AG09319 (cell line): ENCODE measurements at places on chromosomes 11 and 22.

GRCh38 chr11:123047266-123047946, 14.5 kb downstream of the HSPA8 start:
- no peak for DNase-seq

DNA sequence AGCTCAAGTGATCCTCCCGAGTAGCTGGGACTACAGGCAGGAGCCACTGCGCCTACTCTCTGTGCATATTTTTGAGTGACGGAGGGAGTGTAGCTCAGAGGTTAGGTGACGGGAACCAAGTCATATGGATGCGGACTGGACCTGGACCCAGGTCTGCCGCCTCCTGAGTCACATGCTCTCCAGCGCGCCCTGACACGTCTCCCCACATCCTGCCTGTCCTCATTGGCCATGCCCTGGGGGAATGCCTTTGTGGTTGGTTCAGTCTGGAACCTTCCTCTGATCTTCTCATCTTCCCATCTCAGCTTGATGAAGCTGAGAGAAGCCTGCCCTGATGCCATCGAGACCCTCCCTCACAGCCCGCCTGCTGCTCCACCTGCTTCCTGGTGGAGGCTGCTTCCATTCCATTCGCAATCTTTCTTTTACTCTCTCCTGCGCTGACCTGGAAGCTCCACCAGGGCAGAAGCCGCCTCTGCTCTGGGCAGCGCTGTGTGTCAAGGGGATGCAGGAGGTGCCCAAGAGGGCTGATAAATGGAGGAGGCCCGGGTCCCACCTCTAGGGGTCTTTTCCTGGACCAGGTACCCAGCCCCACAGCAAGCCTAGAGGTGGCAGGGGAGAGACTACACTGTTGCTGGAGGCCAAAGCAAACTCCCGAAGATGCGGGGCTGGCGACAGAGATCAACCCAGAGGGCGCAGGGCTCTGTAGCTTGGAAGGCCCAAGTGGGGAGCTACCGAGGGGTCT, 13.9 kb upstream of the BAIAP2L2 start:
- DNase-seq = no peak

GRCh38 chr11:18253233-18253632, 4.8 kb upstream of the SAA2 start:
- no peak for DNase-seq

DNA sequence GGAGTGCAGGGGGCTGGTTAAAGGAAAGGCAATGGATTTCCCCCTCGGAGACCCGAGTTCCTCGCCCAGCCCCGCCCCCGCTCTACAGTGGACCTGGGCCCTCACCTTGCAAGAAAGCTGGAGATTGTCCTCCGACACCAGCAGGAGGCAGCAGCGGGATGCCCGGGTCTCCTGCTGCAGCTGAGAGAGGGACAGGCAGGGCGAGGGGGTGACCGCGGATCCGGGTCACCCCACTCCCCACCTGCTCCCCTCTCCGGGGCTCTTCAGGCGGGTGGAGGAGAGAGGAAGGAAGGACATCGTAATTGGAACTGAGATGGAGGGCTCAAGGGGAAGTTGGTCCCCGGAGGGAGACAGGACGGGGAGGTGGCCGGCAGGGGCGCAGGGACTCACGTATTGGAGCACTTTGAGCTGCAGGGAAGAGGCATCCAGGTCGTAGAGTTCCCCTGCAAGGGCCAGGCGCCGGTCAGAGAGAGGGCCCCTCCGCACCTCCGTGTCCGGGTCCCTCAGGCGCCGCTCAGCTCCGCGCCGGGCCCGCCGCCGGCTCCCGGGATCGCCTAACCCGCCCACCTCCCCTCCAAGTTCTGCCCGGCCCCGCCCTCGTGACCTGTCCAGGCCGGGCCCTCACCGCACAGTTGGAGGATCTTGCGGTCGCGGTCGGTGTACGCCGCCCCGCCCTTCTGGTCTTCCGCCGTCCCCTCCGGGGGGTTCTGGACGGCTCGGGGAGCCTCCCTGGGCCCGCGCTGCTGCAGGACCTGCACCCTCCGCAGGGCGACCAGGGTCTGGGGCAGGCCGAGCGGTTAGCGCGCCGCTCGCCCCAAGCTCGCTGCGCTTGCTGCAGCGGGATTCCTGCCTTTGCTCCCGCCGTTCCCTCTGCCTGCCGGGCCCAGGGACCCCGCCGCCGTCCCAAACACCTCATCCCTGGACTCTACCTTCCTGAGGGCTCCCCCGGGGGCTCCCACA, 84.1 kb downstream of the PDE2A start:
- DNase-seq = no peak

DNA sequence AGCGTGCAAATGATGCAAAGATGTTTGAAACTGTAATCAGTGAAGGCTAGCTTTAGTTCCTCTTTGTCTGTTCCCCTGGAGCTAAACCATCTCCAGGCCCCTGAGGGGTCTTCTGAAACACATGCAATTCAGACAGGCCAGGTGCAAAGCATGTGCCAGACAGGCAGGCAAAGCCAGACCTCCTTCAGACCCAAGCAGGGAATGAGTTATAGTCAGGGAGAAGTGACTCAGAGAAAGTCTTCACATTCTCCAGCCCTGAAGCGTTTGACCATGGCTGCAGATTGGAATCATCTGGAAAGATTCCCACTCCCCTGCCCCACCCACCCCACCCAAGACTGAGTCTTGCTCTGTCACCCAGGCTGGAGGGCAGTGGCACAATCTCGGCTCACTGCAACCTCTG, 187.0 kb upstream of the ISX start:
- DNase-seq = no peak

GRCh38 chr11:30457087-30457486, 129.1 kb downstream of the MPPED2 start:
- DNase-seq = no peak

GRCh38 chr11:129374081-129374992, 1.3 kb upstream of the BARX2 start:
- no peak for DNase-seq

- DNase-seq = no peak
Observed at GRCh38 chr11:28938091-28938490, 829.9 kb downstream of the METTL15 start.

DNA sequence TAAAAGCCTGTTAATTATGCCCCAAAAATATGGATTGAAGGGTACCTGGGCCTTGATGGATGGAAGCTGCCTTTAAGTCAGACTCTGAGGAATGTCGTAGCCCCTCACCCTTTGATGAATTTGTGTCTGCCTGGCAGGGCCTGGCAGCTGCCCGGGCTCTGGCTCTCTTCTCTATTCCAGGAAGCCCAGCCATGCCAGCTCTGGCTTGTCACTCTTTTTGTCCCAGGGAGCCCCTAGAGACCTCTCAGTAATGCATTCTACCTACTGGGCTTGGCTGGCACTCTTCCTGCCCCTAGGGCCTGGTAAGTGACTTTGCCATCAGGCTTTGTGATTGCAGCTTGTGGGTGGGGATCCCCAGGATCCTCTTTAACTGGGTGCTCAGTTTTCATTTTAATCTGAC, 103.8 kb downstream of the GRIK4 start:
- no peak for DNase-seq

DNA sequence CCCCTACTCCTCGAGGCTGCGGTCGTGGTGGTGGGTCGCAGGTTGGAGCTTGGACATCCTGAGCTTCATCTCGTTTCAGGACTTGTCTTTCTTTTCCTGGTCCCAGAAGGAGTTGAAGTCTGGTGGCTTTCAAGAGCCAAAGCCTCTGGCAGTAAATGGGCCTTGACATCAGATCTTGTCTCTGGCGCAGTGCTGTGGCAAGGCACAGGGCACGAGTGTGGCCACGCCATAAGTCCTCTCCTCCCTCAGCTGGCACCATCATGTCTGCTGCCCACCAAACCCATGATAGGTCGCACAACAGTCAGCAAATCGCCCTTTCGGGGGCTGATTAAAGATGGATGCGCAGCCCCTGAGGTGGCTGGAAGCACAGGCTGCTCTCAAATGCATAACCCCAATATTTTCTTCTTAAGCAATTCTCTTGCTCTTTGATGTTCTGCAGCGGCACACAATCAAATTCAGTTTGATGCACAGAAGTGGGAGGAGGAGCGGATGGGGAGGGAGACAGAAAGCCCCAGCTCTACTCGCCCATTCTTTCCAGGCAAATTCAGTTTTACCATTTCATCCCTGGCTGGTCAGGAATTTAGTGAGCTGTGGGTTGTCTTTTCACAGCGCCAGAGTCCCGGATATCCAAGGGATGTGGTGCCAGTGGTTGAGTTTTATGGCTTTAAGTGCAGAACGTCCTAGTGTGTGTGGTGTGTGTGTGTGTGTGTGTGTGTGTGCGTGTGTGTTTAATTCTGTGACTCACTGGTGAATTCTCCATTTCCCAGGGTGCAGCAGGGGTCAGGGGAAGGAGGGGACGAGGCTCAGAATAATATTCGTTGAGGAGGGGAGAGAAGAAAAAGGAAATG, 162.0 kb downstream of the DSCAML1 start:
- no peak for DNase-seq

GRCh38 chr11:80297858-80298632, 857.2 kb upstream of the TENM4 start:
- no peak for DNase-seq

DNA sequence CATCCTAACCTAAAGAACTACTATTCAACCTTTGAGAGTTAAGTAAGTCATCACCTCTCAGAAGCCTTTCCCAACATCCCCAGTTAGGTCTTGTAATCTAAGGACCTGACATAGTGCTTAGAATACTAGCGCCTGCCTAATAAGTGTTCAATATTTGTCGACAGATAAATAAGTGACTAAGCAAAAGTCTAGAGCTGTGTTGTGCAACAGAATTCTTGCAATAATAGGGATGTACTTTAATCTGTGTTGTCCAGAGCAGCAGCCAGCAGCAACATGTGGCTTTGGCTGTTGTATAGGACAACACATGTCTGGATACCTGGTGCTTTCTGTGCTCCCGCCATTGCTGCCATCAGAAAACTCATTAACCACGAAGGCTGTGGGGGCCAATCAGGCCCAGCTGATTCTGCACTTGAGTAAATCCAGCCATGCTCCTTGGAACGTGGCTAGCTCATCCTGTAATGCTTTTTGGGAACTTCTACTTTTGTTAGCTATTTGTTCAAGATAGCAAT, 66.8 kb upstream of the NTM start:
- no peak for DNase-seq

DNA sequence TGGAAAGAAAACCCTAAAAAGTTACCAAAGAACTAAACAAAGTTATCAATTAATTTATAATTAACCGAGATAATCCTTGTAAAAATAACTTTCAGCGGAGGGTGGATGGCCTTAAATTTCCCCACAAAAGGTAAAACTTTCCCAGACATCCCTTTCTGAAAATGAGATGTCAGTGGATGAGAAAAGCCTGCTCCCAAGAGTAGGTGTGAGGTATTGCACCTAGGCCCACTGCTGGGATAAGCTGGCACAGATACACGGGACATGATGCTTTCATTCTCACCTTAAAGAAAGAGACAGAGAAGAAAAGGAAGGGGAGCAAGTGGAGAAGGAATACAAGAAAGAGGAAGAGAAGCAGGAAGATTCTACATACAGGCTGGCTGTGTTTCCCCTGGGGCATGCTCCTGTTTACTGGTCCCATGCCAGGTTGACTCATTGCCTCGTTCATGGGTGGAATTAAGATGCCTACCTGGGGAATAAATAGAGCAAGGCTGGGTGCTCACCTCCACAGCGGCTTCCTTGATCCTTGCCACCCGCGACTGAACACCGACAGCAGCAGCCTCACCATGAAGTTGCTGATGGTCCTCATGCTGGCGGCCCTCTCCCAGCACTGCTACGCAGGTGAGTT, at the start of gene SCGB2A2:
Gene SCGB2A2 (plus strand): TSS at position 505 of the 625 bp plus-strand sequence. CDS start 59 bp downstream, at position 564.
- no peak for DNase-seq

- DNase-seq = no peak
Observed at GRCh38 chr11:116895048-116895757, 57.8 kb upstream of the APOA1 start.

DNA sequence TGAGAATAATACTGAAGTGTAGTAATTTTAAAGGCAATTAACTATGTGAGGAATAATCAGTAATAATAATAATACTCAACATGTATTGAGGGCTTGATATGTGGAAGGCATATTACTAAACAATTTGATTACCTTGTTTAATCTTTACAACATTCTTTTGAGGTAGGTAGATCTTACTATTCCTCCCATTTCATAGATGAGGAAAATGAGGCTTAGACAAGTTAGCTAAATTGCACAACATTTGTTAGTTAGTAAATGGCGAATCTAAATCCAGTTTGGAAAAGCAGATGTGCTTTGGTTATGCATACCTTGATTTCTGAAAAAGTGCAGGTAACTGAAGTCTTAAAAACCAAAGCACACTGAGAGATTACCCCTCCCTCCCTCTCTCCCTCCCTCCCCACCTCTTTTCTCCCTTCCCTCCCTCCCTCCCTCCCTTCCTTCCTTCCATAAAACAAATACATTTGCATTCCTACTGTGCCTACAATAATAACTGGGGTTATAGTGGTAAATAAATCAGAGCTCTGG, 93.1 kb upstream of the MTMR2 start:
- DNase-seq = no peak

DNA sequence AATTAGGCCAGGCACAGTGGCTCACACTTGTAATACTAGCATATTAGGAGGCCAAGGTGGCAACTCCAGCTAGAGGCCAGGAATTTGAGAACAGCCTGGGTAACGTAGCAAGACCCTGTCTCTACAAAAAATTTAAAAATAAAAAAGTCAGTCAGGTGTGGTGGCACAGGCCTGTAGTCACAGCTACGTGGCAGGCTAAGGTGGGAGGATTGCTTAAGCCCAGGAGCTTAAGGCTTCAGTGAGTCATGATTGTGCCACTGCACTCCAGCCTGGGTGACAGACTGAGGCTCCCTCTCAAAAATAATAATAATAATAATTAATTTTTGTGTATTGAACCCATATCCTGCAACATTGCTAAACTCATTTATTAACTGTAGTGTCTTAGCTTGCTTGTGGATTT, 15.3 kb upstream of the TRIM29 start:
- no peak for DNase-seq

DNA sequence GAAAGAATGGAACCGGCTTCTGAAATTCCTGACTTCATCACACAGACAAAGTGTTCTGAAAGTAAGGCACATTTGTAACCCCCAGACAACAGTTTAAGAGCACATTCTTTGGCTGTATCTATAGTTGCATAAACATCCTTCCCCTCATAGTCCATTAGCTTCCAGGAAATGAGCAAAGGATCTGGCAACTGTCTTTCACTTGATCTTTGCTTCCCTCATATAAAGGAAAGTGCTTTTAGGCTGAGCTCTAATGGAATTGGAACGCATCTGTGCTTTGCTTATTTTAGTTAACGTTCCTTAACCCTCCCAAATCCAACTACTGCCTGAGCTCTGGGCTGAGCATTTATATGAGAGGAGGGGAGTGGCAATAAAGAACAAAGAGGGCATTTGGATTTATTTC, 76.9 kb upstream of the API5 start:
- no peak for DNase-seq

- DNase-seq = no peak
Observed at GRCh38 chr22:44583061-44583760, 85.2 kb upstream of the RTL6 start.

GRCh38 chr11:122395282-122395681, 260.2 kb upstream of the UBASH3B start:
- DNase-seq = no peak

GRCh38 chr11:78438298-78438975, 20.8 kb upstream of the GAB2 start:
- no peak for DNase-seq
